ENCODE measurements at places on chromosomes 6 and 20. TPM values are rescaled to one million over a fixed set of nuclear protein-coding genes. Genes with fewer than 3 reads are reported as not detected.

- DNase-seq: peak; percentile 100
These were observed at the start of gene RWDD1 for GRCh38 chr6:116570856-116571682. TSS of gene RWDD1 (plus strand) at chr6:116571504. CDS start at chr6:116571583, 79 bp downstream.

DNA sequence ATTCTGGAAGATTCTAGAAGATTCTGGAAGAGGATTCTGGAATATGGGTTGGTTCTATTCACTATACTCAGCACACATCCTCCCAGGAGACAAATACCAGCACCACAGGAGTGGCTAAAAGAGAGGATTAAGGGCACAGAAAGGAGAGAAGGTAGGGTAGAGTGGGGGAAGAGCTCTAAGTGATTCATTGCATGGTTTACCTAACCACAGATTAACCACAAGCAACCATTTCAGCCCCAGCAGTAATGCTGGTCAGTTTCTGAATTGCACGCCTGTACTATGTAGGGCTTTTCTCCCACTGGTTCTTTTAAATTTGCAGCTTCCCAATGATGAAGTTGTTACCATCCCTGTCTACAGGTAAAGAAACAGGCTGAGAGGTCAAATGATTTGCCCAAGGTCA lies 192.7 kb upstream of the PMEPA1 start:
- no peak for DNase-seq

GRCh38 chr6:1263850-1264377 lies 48.0 kb upstream of the FOXQ1 start:
- DNase-seq: no peak

The CST4 gene
- not detected for total RNA-seq

The MBOAT1 gene
- 8.7 TPM for total RNA-seq

The ITPR3 gene
- 17.1 TPM for total RNA-seq

GRCh38 chr6:73073238-73073637 lies 152.1 kb downstream of the KHDC1L start:
- no peak for DNase-seq

DNA sequence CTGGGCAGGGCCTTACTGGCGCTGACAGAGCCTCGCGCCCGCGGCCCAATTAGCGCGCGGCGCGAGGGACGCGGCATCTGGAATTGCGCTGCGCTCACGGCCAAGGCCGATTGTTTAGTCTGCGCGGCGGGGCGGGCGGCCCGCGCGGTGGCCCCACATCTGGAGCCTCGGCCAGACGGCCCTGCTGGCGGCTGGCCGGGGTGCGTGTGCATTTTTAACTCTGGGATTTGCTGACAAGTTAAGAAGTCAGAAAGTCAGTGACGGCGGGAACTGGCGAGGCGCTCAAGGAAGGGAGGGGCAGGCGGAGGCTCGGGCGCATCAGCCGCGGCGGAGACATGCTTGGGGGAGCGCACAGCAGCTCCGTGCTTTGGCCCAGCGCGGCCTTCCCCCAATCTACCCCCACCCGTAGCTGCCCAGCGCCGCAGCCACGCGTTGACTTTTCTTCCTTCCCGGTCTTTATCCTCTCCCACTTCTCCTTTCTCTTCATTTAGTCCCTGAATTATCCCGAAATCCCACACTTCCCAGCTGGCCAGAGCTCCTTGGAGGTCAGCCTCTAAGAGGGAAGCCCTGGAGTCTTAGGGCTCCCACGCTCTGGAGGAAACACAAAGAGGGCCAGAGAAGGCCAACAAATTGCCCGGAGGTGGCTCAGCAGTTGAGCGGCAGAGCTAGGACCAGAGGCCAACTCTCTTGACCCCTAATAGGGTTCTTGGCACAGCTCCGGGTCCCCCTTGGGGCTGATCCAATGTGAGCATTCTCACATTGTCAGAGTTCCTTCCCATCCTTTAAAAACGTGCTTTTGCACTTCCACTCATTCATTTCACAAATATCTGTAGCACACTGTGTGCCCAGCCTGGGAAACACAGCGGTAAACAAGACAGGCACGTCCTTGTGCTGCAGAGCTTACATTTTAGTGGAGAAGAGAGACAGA lies 40.8 kb upstream of the FOXP4 start:
- DNase-seq: peak; percentile 96

DNA sequence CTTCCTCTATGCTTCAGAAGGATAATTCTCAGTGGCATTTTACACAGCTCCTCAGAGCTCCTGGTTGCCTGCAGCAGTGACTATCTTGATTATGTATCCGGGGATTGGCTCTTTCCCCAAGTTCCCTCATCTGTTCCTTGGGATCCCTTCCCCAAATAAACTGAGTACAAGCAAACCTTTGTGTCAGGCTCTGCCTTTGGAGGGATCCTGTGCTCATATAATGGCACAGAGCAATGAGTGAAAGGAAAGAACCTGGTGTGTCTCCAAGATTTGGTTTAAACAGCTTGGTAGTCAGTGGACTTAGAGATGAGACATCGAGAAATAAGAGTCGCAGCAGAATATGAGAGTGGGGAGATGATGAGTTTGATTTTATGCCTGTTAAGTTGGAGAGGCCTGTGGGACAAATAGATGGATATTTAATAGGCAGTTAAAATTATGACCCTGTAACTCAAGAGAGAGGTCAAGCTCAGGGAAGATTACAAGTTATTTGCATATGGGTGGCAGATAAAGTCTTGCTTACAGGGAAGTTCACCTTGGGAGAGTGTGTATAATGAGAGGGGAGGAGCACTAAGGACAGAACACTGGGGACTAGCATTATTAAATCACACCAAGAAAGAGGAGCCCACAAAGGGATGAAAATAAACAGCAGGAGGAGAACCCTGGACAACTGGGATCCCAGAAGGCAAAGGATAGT lies 44.1 kb upstream of the GCLC start:
- DNase-seq: no peak

DNA sequence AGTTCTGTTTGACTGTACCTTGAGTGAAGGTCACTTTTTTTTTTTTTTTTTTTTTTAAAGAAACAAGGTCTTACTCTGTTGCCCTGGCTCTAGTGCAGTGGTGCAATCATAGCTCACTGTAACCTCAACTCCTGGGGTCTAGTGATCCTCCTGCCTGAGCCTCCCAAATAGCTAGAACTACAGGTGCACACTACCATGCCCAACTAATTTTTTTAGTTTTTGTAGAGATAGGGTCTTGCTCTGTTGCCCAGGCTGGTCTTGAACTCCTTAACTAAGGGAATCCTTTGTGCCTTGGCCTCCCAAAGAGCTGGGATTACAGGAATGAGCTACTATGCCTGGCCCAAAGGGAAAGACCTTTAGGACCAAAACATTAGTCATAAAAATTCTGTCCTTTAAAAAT lies 413.7 kb downstream of the CDKAL1 start:
- no peak for DNase-seq

DNA sequence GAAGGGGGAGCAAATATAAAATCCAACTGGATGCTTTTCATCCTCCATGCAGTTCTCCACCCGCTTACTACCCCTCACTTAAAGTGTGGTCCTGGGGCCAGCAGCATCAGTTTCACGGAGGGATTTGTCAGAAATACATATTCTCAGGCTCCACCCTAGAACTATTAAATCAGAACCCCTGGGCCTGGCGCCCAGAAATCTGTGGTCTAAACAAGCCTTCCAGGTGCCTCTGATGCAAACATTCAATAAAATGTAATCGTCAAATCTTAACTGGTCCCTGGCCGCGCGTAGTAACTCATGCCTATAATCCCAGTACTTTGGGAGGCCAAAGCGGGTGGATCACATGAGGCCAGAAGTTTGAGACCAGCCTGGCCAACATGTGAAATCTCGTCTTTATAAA lies 47.7 kb downstream of the ATXN1 start:
- no peak for DNase-seq

The PRL gene
- not detected for total RNA-seq

DNA sequence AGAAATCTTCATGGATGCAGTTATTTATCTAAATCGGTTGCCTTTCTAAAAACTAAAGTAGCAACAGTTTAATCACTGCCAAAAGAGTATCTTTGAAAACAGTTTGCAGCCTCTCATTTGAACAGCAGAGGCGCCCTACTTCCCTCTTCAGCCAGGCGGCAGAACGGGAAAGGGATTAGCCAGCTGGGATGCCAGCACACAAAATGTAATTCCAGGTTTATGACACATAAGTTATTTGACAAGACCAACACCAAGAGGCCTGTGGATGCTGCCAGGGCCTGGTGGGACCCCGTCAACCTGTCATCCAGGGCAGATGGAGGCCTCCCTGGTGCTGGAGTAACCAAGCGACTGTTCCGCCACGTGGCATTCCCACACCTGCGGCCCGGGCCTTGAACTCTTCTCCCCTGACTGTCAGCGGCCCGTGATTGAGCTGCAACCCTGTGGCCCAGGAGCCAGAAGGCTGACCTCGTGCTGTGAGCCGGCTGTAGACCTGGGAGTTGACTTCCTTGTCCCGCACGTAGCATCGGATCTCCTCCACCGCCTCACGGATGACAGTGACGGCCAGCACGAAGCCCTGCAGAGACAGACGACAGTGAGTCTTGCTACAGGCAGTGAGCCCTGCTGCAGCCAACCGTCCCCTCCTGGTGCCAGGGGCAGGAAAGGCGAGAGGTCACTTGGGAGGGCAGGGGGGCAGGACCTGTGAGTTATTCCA lies 55.5 kb downstream of the ATP9A start:
- DNase-seq: peak; percentile 75

The DNMT3B gene
- 0.38 TPM for total RNA-seq

The SLC22A7 gene
- not detected for total RNA-seq

The GGT7 gene
- total RNA-seq: 11.1 TPM

The WFDC12 gene
- total RNA-seq: not detected

The MYBL2 gene
- total RNA-seq: 0.60 TPM

DNA sequence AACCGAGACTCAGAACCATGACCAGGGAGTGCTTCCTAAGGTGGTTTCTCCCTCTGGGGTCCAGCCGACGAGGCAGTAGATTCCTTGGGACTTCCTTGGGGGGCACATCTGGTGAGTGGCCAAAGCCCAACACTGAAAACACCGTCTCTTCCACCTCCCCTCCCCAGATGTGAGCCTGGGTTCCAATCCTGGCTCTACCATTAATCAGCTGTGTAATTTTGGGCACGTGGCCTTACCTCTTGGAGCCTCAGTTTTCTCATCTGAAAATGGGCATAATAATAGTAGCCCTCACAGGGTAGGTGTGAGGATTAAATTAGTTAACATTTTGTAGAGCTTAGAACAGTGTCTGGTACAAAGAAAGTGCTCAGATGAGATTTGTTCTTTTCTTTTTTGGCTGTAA lies 5.5 kb downstream of the FAM110A start:
- DNase-seq: peak; percentile 4

DNA sequence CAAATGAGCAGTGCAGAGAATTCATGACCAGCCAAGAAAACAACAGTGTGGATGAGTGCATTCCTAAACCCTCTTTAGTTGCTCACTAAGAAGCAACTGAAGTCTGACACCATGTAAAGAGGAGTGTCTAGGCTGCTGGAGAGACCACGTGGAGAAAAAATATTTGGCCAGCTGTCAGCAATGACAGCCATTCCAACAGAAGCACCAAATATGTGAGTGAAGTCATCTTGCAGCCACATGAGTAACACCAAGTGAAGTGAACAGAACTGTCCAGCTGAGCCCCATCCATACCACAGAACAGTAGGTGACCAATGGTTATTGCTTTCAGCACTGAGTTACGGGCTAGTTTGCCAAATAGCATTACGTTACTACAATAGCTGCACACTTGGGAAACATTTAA lies 89.4 kb downstream of the TBXT start:
- no peak for DNase-seq

The PROKR2 gene
- not detected for total RNA-seq

DNA sequence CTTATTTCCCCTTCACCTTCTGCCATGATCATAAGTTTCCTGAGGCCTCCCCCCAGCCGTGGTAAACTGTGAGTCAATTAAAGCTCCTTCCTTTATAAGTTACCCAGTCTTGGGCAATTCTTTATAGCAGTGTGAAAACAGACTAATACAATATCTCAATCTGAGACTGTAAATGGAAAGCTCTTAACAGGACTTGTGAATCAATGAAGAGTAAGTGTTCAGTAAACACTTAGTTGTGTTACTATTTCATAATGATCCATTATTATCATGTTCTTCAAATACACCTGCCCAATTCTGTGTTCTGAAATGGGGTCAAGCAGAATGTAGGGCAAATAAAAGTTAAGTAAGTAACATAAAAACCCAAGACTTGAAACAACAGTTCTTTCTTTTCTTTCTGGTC lies 266.2 kb downstream of the TENT5A start:
- no peak for DNase-seq

The MAP3K7 gene
- total RNA-seq: 21.8 TPM

The RNGTT gene
- total RNA-seq: 13.5 TPM

The SLC32A1 gene
- total RNA-seq: not detected

DNA sequence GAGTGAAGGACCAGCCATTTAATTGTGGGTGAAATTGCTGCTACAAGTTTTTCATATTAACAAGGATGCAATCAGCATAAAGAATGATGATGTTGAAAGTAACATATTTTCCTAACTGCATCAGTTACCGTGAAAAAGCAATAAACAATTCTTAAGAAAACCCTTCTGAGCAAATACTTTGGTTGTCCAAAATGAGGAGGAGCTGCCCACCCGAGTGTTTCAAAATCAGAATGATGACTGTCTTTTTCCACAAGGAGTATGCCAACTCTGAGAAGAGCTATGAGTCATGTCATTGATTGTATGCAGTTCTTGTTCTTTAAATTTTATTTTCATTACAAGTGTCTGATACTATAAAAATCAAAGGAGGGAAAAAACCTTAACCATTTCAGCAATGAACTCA lies 470.5 kb downstream of the COL12A1 start:
- no peak for DNase-seq

The HCRTR2 gene
- total RNA-seq: not detected

DNA sequence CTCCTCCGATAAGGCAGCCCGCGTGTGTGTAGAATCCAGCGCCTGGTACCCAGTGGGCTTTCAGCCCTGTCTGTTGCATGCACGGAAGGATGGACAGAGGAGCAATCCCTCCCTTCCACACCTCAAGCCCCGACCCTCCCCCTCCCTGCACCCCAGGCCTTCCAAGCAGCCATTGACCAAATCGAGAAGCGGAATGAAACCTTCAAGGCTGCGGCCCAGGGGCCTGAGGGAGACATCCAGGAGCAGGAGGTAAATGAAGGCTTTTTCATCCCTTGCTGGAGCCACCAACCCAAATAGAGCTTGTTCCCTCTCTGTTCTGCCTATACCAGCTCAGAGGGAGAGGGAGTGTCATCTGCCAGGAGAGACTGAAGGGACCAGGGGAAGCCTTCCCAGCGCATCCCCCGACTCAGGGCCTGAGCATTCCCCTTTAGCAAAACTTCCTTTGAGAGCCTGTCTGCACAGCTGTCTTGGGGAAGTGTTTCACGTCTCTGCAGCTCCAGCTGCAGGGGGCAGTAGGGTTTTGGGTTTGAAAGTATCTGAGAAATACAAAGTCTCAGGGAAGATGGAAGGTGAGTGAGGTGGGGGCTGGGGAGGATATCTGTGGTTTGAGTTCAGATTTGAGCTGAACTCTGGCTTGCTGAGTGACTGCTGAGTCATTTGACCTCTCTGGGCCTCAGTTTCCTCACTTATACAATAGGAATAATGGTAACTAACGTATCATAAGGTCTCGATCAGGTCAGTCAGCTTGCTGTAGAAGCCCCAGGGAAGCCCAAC lies 16.1 kb downstream of the FGD2 start:
- DNase-seq: no peak

Data from posterior vena cava (tissue), 2 donors.